ENCODE measurements at places on chromosomes 3 and 15.

DNA sequence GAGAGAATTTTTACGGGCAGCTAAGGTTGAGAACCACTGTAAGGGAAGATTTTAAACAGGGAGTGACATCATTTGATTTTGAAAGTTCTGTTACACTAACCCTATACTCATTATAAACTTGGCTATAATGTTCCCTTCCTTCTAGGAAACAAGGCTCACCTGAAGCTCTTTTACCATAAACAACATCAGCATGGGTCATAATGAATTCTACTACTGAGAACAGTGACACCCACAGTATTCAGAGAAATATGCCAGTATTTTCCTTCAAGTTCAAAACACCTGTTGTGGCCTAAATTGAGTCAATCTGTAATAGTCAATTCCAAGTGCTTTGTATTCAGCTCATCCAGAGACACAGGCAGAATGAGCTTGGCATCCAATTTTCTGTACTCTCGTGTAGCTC is 175.3 kb upstream of the STT3B start:
- no peak for DNase-seq

DNA sequence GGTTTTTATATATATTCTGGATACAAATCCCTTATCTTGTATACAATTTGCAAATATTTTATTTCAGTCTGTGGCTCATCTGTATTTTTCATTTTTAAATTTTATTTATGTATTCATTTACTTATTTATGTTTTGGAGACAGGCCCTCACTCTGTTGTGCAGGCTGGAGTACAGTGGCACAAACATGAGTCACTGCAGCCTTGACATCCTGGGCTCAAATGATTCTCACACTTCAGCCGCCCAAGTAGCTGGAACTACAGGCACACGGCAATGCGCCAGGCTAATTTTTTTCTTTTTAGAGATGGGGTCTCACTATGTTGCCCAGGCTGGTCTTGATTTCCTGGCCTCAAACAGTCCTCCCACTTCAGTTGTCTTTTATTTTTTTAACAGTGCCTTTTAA is 50.6 kb downstream of the PFN2 start:
- DNase-seq, result no peak

DNA sequence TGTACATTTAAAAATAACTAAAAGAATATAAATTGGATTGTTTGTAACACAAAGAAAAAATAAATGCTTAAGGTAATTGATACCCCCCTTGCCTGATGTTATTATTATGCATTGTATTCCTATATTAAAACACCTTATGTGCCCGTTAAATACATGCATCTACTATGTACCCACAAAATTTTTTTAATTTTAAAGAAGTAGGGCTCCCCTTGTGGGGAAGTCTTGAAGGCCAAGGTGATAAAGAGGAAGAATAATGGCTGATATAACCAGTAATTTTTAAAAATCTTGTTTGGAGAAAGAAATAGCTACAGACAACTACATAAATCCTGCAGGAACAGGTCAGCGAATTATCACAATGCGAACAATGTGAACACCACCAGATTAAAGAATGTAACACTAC is 451.7 kb upstream of the ARHGEF26 start:
- DNase-seq, result no peak

DNA sequence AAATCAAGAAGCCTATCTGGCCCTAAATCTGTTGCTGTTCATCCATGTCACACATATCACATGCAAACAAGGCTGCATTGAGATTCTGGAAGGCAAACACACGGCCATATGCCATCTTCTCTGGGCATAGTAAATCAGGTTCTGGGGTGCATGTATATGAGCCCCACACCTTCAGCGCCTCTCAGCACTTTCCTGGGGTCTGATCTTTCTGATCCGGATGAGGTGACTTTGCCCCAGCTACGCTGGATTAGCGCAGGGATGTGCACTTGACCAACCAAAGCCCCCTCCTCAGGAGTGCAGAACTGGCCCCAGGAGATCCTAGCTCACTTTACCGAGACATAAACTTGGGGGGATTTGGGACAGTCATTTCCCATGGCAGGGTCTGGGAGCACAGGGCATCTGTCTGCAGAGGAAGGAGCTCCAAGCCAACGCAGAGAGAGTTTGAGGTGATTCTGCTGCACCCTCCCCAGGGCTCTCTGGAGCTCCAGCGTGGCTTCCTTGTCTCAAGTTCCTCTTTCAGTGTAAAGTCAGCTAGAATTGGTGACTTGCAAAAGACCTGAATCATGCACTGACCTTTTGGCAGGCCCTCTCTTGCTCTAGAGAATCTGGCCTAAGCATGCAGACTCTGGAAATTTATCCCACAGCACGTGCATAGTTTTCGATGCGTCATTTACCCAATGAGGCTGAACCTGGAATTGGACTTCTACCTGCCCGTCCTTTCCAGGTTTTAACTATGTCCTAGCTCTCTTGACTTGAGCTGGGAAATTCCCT is 63.5 kb upstream of the KLF13 start:
- DNase-seq, result peak; percentile 60

GRCh38 chr3:18725668-18726407 is 300.7 kb upstream of the SATB1 start:
- DNase-seq, result no peak

DNA sequence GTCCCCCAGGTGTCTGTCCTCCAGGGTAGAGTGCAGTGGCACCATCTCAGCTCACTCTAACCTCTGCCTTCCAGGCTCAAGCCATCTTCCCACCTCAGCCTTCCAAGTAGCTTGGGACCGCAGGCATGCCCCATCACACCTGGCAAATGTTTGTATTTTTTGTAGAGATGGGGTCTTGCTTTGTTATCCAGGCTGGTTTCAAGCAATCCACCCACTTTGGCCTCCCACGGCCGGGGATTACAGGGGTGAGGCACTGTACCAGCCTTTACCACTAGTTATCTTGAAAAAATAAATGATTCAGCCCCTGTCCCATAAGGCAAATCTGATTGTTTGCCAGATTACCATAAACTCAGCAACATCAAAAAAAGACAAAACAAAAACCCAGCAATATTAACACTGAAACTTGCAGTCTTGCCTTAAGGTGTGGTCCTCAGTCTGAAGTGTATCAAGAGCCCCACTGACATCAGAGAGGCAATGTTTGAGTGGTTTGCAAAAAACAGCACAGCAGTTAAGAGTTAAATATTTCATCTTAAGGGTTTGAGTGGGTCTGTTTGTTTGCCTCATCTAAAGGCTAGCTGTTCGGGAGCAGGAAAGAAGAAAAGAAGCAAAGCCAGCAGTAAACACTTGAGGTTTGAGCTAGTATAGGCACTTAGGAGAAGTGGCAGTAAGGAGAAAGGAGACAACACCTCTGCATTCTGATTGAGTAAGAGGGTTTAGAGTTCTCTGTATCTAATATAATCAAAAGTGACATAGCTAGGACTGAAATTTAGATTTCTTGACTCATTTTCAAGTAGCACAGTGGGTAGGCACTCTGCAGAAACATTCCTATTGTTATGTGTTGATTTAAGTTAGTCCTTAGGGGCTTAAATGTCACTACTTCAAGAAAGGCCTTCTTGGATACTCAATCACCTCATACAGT is 26.3 kb upstream of the EDEM1 start:
- no peak for DNase-seq

Measured in Ammon's horn (tissue), 1 donor.